Fibroblast of the aortic adventitia (primary cell): ENCODE measurements at places on chromosomes 6 and 20. TPM values are rescaled to one million over a fixed set of nuclear protein-coding genes. Genes with fewer than 3 reads are reported as not detected.

GRCh38 chr6:131038597-131039344 is 24.3 kb downstream of the EPB41L2 start:
- DNase-seq, result peak; percentile 76

The CNKSR3 gene
- total RNA-seq, result 4.3 and 11.7 TPM in 2 replicates

DNA sequence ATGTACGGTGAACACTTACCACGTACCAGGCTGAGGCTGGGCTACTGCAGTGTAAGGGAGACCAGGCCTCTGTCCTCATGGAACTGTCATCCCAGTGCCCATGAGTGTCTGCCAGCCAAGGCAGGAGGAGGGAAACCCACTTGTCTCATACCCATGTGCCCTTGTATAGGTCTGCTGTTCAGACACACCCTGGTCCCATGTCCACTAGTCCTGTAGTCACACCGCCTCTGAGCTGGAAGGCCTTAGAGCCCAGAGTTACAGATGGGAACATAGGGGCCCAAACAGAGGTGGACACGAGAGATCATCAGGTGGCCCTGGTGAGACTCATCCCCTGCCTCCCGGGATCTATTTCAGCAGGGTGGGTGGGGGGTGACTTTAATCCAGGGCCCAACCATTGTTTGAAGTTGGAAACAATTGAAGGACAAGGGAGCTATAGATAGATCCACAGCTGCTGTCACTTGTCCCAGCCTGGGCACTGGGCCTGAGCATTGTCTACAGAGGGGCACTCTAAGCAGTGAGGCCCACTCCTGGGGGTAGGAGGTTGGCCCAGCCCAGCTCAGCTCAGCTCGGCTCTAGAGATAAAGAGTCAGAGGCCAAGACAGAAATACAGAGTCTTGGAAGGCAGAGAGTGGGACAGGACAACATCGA is 14.6 kb downstream of the MYH7B start:
- DNase-seq, result no peak

DNA sequence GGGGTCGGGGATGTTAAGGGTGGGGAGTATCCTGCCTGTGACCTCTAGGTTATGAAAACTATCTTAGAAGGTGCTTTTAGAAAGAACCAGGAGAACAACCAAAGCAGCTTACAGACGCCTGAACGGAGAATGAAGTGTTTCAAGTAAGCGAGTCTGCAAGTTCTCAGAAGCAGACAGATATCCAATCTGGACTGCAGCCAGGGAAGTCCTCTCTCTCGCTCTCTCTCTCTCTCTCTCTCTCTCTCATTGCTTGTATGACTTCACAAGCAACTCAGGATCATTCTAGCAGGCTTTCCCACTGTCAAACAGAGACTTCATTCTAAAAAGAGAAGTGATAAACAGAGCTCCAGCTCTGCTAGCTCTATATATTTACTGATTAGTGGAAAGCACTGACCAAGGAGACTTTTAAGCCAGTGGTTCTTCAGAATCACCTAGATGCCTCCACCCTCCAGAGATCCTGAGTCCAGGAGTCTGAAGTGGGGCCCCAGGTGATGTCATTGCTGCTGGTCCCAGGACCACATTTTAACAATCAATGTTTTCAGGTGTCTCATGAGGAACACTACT is 6.0 kb downstream of the TCF21 start:
- peak; percentile 81 for DNase-seq

- no peak for DNase-seq
Observed at GRCh38 chr6:163743796-163744195, 329.3 kb downstream of the QKI start.

- DNase-seq, result no peak
Observed at GRCh38 chr20:32501709-32502108, 83.4 kb downstream of the NOL4L start.

GRCh38 chr6:93040375-93040774 is 379.0 kb downstream of the EPHA7 start:
- no peak for DNase-seq

The EBF4 gene
- total RNA-seq, result 0.09 and 2.6 TPM in 2 replicates

DNA sequence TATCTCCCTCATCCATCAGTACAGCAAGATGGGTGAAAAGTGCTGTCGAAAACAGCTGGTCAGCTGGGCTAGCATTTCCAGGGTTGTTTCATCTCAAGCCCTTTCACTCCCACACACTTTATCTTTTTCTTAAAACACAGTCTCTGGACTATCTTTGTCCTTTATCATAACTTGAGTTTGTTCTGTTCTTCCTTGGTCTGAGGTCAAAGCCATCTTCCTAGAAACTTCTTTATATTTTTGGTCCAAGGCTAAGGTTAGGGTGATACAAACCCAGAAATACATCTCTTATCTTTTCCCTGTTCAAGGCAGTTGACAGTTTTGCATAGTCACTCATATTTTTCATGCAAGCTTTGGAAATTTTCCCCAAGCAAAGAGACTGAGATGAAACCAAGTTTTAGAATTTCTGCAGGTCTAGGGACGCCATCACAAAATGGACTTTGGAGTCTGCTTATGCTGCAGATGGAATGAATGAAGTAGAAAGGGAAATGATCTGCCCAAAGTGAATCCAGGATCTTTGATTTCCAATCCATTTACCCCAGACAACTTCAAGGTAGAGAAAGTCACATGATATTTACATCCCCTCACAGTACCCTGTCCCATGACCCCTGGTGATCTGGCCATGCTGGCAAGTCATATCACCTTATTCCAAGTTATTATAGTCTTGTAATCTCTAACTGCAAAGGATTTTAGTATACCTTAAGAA is 297.0 kb downstream of the ZNF217 start:
- DNase-seq, result no peak

DNA sequence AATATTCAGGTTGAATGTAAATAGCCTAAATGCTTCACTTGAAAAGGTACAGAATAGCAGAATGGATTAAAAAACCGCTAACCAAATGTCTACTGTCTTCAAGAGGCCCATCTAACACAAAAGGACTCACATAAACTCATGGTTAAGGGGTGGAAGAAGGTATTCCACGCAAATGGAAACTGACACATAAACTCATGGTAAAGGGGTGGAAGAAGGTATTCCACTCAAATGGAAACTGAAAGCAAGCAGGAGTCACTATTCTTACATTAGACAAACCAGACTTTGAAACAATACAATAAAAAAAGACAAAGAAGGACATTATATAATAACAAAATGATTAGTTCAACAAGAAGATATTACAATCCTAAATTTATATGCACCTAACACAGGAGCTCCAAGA is 38.3 kb upstream of the PKIB start:
- DNase-seq, result no peak

The LPA gene
- not detected in 2 replicates for total RNA-seq

The PAX1 gene
- total RNA-seq, result not detected in 2 replicates

- no peak for DNase-seq
Observed at GRCh38 chr6:10237298-10238038, 177.4 kb downstream of the TFAP2A start.

The SUMO4 gene
- 3.8 TPM in 1 of 2 replicates, not detected in the other for total RNA-seq

- no peak for DNase-seq
Observed at GRCh38 chr20:15302075-15302474, 964.7 kb upstream of the FLRT3 start.

- DNase-seq, result peak; percentile 7
Observed at GRCh38 chr6:46465294-46466165, 25.7 kb downstream of the RCAN2 start.

The TP53TG5 gene
- total RNA-seq, result 0.09 TPM in 1 of 2 replicates, not detected in the other

The ANKRD66 gene
- total RNA-seq, result not detected in 2 replicates

The ZNF311 gene
- total RNA-seq, result 1.3 and 2.5 TPM in 2 replicates

The LAMA5 gene
- total RNA-seq, result 5.6 and 11.1 TPM in 2 replicates

DNA sequence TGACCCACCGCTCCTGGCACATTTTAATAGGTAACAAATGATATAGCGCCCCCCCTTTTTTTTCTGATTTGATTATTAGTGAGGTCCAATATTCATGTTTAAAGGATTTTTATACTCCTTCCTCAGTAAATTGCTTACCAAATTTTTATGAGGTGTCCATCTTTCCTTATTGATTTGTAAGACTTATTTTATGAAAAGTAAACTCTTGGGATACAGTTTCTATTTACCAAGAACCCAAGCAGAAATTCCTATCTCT is 25.1 kb downstream of the TRIM27 start:
- DNase-seq, result no peak

DNA sequence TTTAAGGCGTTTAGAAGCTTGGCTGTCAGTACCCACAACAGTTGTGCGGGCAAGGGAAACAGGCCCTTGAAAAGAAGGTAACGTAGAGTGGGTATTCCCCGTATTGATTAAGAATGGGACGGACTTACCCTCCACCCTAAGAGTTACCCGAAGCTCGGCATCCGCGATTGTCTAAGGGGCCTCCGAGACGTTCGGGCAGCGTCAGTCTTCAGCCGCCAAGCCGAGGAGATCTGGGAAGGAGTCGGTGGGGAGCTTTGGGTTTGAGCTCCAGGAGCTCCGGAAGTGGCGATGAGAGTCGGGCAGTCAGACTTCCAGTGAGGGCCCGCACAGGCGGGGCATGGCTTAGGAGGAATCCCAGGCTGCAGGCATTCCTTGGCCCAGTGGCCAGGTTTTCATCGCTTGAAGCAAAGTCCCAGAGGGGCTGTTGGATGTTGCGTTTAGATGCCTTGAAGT is 748.2 kb upstream of the ADGRB3 start:
- no peak for DNase-seq

GRCh38 chr20:63100174-63100925 is 93.6 kb upstream of the BHLHE23 start:
- DNase-seq, result no peak

The IL17A gene
- not detected in 2 replicates for total RNA-seq

- DNase-seq, result no peak
Observed at GRCh38 chr6:15509335-15509933, 153.4 kb downstream of the DTNBP1 start.

The SGK1 gene
- total RNA-seq, result 63.2 and 871 TPM in 2 replicates

GRCh38 chr6:44989391-44989790 is 338.7 kb upstream of the RUNX2 start:
- no peak for DNase-seq

GRCh38 chr20:3896853-3897583 is 7.8 kb downstream of the PANK2 start:
- DNase-seq, result no peak

GRCh38 chr6:79544299-79544927 is 7.2 kb upstream of the LCA5 start:
- peak; percentile 58 for DNase-seq

DNA sequence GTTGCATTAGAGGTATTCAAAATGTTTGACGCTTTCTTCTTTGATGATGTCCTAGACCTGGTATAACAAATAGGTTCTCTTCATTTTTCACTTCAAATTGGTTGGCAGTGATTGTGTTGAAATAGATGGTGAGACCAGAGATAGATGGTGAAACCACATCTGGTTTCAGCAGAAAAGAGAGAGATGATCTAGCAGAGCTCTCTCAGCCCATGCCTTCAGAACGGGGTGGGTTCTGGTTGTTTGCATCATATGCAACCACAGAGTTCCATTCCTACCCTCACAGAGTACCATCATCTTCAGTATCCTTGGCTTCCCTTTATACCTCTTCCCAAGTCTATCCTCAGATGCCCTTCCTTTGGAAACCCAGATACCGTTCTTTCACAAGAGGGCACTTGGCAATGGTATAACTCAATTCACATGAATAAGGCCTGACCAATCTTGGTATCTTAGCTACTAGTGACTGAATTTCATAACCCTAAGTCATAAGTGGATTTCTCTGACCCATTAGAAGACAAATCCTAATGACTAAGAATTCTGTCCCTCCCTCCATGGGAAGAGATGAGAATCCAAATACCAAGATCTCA is 93.7 kb downstream of the UBE3D start:
- DNase-seq, result no peak

DNA sequence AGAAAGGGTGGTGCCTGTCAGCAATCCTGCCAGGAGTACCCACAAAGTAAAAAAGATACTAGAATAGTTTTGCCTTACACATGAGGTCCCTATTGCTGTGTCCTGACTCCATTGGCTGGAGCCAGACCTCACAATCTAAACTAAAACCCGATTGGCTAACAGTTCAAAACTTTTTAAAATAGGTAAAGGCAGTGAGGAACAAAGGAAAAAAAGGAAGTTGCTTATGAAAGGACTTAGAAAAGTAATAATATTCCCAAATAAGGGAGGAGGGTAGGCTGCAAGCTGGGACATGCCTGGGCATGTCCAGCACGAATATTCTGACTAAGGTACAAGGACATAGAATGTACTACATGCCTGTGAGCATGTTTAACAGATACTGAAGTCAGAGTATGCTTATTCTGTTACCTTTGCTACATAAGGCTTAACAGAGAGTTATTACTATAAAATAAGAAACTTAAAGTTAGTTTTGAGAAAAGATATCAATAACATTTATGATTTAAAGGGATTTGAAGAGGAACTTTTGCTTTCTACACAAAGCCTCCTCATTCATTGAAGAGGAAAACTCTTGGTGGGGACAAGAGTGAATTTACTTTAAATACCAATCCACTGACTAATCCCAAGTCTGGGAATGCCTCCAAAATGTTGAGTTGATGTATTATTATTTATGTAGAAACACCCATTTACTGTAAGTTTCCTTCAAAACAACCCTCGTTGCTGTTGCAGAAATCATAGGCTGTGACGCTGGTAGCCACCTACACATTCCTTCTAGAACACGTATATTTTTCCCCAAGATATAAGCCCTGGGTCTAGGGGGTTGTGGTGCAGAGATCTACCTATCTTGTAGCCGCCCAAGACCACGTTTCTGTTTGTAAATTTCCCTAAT is 8.2 kb upstream of the MTHFD1L start:
- DNase-seq, result peak; percentile 100

DNA sequence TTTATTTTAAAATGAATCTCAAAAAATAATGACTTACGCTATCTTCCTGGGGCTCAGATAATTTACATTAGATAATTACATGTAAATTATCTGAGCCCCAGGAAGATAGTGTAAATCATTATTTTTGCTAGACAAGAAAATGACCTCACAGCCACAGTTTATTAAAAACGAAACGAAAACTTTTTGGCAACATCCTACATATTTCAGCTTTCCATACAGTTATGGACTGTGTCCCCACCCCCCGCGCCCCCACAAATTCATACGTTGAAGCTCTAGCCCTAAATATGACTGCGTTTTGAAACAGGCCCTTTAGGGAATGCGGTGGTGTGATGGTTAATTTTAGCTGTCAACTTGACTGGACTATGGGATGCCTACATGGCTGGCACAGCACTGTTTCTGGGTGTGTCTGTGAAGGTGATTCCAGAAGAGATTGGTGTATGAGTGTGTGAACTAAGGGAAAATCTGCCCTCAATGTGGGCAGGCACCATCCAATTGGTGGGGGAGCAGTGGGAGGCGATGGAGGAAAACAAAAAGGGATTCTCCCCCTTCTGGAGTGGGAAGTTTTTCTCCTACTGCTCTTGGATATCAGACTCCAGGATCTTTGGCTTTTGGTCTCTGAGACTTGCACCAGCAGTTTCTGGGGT is 52.6 kb downstream of the TRPC4AP start:
- no peak for DNase-seq
